HT-29 (cell line): ENCODE measurements at places on chromosomes 5 and 9. TPM values are rescaled to one million over a fixed set of nuclear protein-coding genes. Genes with fewer than 3 reads are reported as not detected.

GRCh38 chr9:128101690-128102089, 25.8 kb downstream of the PTGES2 start:
- no peak for DNase-seq

DNA sequence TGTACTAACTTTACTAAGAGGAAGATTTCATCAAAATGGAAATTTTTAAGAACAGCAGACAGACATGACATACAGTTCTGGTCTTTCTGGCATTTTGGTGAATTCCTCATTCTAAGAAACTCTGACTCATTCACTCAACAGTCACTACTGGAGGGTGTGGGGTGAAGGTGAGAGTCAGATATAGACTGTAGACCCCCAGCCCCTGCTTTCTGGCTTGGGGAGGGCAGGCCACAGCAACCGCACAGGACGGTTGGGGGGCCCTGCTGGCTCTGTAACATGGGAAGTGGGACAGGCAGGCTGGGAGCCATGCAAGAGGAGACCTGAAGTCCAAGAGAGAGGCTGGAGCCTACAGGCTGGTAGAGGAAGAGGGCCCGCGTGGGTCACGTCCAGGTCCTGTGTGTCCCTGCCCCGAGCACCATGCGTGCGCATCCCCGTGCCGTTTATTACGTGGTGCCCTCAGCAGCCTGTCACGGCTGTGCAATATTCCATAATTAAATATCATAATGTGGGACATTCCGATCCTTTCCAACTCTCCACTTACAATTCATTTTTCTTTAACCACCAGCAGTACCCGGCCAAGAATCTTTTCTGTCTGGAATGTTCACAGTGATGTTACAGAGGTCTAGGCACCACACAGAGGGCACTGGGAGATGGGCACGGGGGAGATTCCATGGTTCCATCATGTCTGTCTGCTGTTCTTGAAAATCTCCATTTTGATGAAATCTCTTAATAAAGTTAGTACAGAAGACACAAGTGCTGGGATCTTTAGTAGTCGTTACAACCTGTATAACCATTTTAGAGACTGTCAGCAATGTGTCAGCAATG, 75.5 kb downstream of the SEMA4D start:
- no peak for DNase-seq

DNA sequence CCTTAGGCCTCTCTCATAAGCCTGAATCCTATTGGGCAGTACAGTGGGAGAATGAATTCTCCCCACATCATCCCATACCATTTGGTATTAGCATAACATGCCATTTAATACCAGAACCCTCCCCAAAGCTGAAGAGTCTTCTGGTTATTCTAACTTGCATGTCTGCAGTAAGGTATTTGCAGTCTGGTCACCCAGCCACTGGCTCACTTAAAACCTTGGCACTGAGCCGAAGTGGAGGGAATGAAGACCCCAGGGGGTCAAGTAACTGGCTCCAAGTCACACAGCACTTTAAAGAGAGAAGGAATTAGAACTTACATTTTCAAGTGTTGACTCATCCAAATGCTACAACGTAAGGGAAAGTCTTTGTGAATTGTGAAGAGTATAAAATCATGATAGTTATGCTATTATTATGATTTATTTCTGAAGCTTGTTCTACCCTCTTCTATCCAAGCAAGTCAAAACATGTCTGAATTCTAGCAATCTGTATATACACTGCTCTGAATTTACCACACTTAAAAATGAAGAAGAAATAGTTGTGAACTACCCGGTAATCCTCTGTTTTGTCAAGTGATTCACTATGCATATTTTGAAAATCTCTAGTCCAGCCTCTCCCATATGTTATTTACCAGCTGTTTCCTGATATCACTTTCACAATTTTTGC, 28.5 kb downstream of the GLRA1 start:
- no peak for DNase-seq

GRCh38 chr5:32522429-32523143, 62.8 kb upstream of the SUB1 start:
- DNase-seq, result no peak

GRCh38 chr5:143314659-143315058, 88.8 kb downstream of the NR3C1 start:
- DNase-seq, result no peak

EIF4E1B gene
- not detected in 2 replicates for total RNA-seq

LHFPL2 gene
- 11.7 and 18.9 TPM in 2 replicates for total RNA-seq

DRD1 gene
- total RNA-seq, result not detected in 2 replicates

TEX48 gene
- total RNA-seq, result not detected in 2 replicates
